ENCODE measurements at places on chromosomes 1 and 21.
A peak's percentile ranks its signal among the peaks of the same experiment; 100 is the strongest.

DNA sequence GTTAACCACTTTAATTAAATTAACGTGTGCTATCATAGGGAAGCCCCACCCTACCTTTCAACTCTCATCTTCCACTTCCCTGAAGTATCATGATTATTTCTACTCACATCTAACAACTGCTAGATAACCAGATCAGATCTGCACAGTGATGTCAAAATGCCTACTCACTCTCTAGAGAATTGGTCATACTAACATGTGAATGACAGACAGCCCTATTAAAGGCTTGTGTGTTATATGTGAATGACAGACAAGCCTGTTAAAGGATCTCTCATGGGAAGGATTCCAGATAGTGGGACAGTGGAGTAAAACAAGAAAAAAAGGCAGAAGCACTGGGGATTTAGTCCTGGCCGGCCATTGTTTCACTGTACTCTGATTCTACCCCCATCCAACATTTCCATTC, 12.6 kb downstream of the VTCN1 start:
- DNase-seq: no peak

DNA sequence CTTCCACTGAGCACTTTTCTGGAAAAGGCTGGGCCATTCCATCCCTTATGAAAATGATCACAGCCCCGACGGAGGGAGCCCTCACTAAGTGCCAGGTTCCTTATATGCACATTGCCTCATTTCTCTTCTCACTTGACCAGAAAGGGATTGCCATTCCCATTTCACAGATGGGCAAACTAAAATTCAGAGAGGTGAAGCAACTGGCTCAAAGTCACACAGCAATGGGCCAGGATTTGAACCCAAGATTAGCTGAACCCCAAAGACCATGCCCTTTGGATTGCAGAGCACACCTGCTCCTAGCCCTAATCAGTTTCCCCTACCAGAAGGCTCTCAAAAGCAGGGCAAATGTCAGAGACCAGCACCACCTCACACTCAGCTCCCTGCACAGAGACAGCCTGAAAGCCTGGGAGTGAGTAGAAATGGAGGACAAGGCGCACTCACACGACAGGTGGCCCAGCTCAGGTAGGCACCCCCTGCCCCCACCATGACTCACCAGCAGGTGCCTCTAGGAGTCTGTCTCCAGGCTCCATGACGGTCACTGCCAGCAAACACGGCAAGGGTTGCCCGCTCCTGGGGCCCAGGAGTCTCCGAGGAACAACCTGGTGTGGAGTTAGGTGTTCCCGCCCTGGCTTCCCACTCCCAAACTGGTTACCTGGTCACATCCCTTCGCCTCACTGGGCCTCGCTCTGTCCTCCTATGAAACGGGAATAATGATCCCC, 21.7 kb downstream of the SDC3 start:
- no peak for DNase-seq

GRCh38 chr1:21325231-21325718, 35.0 kb upstream of the ECE1 start:
- DNase-seq: no peak

DNA sequence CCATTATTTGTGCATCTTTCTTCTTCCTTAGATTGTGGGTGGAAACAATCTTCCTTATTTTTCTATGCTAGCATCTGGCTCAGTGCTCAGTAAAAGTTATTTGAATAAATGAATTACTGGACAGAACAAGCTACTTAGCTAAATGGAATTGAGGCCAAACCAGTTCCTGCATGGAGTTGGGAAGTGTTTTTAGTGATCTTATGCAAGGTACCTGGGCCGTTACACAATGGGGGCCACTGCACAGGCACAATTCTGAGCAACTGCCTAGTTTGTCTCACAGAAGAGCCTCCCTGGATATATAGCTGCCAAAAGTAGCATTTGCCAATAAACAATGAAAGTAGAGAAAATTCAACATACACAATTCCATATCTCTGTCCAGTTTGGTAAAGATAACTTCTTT, 27.0 kb upstream of the SERBP1 start:
- DNase-seq: no peak

- no peak for DNase-seq
Measured at GRCh38 chr1:214897581-214897980, 185.0 kb upstream of the KCNK2 start.

GRCh38 chr21:25176637-25177412, 430.5 kb downstream of the MRPL39 start:
- DNase-seq: no peak

DNA sequence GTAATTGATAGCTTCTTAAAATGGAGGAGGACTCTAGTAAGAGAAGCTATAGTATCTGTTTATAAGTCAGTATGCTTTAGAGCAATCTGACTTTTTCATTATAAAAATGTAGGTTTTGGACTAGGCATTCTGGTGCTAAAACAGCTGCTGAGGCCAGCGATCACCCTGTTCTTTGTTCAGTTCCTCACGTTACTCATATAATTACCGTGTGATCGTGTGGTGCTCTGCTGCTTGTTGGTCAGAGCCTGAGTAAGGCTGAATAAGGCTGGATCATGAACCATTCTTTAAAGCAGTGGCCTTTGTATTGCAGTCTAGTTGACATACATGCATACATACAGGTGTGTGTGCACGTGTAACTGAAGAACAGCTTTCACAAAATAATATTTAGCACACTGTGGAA, 25.2 kb downstream of the CDC42 start:
- no peak for DNase-seq

GRCh38 chr1:178310685-178311105, 186.1 kb downstream of the CLEC20A start:
- DNase-seq: no peak

GRCh38 chr1:53525595-53525994, 66.4 kb downstream of the DMRTB1 start:
- DNase-seq: no peak

DNA sequence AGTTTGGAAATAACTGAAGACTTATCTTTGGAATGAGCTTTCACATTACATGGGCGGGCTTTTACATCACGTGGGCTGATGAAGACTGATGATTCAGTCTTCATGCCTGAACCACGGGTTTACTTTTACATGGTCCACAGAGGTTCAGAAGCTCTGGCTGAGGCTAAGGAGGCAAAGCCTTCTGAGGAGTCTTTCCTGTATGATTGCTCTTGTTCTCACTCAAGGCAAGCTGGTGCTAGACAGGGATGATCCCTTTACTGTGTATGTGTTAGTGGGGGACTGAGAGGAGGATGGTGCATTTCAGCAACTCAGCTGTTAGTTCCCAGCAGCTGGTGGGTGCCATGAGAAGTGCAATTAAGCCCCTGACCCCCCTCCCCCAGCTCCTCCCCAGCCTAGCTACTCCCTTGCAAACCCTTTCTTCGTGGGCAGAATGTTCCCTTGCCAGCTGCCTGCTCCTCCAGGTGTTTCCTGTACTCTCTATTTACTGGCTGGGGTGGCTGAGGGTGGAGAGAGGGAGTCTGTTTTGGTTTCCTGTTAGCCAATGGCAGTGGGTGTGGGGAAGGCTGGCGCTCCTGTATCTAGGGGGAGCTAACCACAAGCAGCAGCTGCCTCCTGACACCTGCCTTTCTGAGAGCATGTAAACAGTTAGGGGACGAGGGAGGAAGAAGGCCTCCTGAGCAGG, 15.4 kb downstream of the BTG2 start:
- DNase-seq: peak; percentile 48

GRCh38 chr1:167452483-167452882, 65.8 kb downstream of the CD247 start:
- DNase-seq: no peak

DNA sequence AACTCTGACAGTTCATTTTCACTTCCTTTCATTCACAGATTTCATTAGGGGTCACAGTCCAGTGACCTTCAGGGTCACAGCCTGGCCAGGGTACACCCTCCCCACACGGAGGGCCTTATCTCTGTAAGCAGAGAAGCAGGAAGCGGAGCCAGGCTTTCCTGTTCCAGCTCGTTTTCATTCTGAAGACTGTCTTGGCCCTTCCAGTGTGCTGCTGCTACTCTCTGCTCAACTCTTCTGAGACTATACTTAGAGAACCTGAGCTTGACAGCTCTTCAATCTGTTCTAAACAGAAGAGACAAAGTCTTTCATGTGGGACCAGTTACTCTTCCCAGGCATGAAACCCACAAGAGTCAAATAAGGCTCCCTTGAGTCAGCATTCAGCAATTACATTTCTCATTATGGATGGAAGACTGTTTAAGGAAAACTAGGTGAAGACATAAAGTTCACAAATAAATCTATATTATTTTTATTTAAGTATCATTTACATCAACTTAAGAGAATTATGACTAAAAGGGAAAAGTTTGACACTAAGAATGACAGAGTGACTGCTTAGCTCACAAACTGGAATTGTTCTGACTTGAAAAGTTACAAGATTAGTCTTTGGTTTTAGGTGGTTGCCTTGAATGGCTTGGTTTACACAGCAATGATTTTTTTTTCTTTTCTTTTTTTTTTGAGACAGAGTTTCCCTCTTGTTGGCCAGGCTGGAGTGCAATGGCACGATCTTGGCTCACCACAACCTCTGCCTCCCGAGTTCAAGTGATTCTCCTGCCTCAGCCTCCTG, 4.8 kb upstream of the TDRD10 start:
- DNase-seq: no peak

- no peak for DNase-seq
Measured at GRCh38 chr1:151058692-151059091, 730 bp downstream of the CDC42SE1 start.

DNA sequence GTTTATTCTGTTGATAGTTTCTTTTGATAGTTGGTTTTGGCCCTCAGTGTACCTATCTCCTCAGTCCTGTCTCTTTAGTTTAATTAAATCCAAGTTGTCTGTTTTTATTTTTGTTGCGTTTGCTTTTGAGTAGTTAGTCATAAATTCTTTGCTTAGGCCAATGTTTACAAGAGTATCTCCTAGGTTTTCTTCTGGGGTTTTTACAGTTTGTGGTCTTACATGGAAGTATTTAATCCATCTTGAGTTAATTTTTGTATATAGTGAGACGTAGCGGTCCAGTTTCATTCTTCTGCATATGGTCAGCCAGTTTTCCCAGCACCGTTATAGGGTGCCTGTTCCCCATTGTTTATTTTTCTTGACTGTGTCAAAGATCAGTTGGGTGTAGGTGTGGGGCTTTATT, 139.4 kb downstream of the POU2F1 start:
- no peak for DNase-seq

GRCh38 chr1:167879508-167879907, 34.4 kb downstream of the ADCY10 start:
- no peak for DNase-seq

DNA sequence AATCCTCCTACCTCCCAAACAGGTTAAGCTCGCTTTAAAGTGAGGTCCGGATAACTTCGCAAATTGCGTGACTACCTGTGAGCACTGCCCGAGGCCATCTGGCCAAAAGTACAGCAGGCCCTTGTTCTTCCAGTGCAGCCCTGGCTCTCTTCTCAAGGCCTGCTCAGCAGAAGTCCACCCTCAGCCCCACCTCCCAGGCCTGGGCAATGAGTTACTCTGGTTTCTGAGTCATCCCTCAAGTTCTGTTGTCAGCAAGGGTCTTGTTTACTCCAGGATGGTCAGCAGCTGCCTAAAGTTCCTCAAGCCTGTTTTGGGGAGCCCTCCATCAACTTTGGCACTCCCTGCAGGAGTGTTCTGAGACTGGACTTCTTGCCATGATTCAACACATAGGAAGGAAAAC, 101.7 kb downstream of the BCAR3 start:
- DNase-seq: no peak

- DNase-seq: no peak
Measured at GRCh38 chr1:21295002-21295401, 4.7 kb upstream of the ECE1 start.

DNA sequence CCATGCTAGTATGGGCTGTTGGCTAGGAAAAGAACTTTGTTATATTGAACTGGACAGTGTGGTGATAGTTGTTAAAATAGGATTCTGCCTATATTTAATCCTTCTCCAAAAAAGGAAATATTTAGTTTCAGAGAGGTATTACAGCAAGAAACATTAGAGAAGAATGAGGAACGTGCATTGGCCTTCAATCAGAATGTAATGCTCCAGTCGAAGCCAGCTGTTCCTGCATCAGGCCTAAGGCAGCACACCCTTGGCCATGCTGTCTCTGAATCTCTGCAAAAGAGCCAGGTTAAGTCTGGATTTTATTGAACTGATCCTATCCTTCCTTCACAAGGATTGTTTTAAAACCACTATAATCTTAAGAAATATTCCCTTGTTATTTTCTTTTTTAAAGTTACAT, 35.3 kb upstream of the RALGPS2 start:
- no peak for DNase-seq

DNA sequence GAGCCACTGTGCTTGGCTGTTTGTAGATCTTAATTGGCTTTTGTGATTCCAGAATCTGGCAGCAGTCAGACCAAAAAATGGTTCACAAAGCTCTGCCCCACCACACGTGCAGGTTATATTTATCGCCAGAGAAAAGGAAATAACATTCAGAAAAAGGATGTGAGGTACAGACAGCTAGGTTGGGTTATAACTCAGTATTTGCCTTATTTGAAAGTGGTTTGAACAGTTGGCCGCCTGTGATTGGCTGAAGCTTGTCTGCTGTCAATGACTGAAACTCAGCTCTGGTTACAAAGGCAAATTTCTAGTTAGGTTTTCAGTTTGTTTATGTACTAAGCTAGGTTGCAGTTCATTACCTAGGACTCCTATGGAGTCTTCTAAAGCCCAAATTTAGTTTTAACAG, 9.6 kb downstream of the SH3BGR start:
- DNase-seq: no peak

DNA sequence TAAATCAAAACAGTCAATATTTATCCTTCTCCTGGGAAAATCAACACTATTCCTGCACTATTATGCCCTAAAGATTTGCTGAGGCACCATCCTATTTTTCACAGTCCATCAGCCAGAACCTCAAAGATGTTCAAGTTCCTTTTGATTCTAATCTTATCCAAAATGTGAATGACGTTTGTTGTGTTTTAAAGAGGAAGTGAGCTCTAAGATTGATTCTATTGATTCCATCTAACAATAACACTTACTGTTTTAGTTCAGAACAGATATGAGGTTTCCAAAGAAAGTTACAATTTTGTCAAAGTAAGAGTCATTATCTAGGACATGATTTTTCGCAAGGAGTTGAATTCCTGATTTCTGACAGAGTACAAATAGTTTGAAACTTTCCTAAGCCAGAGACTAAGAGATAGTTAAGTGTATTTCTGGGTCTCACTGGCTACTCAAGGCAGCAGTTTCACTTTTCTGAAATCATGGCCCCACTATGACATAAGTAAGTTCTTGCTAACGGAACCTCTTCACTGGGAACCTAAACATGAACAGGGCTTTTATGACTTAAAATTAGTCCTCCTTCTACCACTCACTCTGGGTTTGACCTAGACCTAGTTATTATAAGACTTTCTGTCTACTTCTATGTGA, 84.7 kb downstream of the LHX9 start:
- DNase-seq: no peak

DNA sequence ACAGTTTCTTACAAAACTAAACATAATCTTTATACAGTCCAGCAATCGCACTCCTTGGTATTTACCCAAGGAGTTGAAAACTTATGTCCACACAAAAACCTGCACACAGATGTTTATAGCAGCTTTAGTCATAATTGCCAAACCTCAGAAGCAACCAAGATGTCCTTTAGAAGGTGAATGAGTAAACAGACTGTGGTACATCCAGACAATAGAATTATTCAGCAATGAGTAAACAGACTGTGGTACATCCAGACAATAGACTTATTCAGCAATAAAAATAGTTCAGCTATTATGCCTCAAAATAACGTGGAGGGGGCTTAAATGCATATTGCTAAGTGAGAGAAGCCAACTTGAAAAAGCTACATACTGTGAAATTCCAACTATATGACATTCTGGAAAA, 87.0 kb upstream of the GALNT2 start:
- DNase-seq: no peak
